ENCODE measurements at places on chromosomes 2 and 18.

DNA sequence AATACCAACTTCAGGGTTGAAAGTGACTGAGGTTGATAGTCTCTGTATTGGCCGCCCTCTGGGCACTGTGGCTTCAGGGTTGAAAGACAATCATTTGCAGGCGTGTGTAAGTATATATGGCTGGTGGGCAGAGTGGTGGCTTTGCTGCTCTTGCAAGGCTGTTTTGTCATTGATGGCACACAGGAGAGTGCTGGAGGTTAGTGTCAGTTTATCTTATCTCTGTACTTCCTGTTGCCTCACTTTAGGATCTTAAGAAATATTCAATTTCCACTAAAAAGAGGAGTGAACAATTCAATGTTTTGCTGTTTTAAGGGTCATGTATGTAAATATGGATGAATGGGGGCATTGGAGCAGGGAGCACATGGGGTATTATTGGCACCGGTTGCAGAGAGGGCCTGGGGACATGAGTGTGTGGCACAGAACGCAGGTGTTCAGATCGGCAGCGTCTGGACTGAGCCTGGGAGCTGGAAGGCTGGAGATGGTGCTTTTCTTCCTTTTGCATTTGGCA, 51.5 kb downstream of the NCK2 start:
- DNase-seq: no peak

DNA sequence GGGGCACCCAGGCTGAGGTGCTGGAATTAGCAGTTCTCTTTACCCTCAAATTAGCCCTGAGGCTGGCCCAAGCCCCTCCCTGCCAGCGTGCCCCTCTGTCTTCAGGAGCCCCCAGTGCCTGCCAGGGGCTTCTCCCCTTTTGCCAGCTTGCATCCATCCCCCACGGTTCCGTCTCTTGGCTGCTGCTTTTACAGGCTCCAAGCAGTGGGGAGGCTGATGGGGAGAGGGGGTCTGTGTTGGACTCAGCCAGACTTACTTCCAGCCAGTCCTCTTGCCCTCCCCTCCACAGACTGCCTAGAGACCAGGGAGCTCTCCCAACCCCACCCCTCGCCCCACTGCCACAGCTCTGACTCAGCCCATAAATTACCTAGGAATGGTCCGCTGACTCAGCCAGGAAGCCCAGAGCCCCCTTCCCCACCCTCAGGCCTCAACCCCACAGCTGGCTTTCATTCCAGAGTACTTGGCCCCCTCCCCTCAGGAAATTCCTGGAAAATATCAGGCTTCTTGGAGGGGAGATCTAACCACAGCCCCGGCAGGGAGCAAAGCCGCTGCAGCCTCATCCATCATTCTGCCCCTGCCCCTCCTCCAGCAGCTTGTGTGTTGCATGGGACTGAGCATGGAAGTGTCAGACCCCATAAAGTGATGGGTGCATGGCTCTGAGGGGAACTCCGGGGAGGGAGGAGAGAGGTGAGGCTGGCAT, 184.6 kb downstream of the ZFP36L2 start:
- no peak for DNase-seq

GRCh38 chr2:727071-727470, 49.9 kb upstream of the TMEM18 start:
- DNase-seq: no peak

- no peak for DNase-seq
Observed at GRCh38 chr18:2400701-2401196, 170.6 kb downstream of the METTL4 start.

GRCh38 chr2:214651451-214651850, 158.0 kb downstream of the BARD1 start:
- no peak for DNase-seq

DNA sequence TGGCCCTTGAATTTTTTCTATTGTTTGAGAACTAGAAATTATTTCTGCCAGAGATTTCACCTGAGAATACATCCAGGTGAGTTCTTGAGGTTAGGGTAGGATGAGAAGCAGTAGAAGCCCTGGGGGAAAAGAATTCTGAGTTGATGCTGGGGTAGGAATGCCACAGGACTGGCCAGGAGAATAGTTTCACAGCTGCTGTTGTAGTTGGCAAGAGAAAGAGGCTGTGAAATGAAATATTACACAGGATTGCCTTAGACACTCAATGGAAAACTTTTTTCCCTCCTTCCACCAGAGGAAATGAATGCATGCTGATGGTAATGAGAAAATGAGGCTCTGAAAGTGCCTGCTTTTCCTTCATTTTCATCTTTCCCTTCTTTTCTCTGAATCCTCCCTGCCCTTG, 54.6 kb downstream of the PRKCE start:
- no peak for DNase-seq

DNA sequence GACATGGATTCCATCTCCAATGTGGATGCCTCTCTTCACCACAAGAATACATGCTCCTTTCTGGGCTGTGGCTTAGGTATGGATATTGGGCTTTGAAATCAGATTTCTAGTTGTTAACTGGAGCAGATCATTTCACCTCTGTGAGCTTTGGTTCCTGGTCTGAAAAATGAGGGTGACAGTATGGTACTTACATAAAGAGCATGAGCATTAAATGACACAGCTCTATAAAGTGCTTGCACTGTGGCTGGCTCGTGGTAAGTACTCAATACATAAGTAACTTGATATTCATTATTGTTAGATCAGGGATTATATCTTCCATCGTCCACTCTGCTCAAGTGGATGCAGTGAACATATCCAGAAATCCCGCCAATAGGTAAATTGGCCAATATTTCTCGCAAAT, 33.4 kb downstream of the ARHGAP25 start:
- DNase-seq: no peak

GRCh38 chr2:12637754-12638153, 79.0 kb upstream of the TRIB2 start:
- no peak for DNase-seq

DNA sequence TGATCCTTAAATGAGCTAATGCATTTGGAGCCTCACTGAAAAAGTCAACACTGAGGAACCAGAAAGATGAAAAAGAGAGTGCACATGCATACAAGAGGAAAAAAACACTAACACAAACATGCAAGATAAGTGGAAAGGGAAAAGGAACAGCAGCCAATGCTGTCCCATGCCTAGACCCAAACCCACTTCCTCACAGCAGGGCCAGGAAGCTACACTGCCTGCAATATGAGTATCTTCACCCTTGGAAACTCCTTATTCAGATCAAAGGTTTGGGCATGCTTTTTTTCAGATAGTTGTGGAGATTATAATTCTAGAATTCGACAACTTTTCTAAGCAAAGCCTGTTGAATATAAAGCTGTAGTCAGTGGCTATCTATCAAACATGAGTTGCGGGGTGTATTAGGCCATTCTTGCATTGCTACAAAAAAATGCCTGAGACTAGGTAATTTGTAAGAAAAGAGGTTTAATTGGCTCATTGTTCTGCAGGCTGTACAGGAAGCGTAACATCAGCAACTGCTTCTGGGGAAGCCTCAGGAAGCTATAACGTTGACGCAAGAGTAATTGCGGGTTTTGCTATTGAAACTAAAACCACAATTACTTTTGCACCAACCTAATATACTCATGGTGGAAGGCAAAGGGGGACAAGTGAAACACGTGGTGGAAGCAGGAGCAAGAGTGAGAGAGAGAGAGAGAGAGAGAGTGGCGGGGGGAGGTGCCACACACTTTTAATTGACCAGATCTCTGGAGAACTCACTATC, 138.2 kb downstream of the MBD2 start:
- no peak for DNase-seq

GRCh38 chr2:127776122-127776780, 34.7 kb downstream of the WDR33 start:
- no peak for DNase-seq

- no peak for DNase-seq
Observed at GRCh38 chr2:69299772-69300516, 87.1 kb downstream of the GFPT1 start.

GRCh38 chr2:122749405-122749804, 994.0 kb downstream of the TSN start:
- DNase-seq: peak; percentile 73

GRCh38 chr2:236679884-236680860, 110.5 kb downstream of the ACKR3 start:
- DNase-seq: no peak

GRCh38 chr2:220036431-220036830, 409.0 kb downstream of the SLC4A3 start:
- no peak for DNase-seq

DNA sequence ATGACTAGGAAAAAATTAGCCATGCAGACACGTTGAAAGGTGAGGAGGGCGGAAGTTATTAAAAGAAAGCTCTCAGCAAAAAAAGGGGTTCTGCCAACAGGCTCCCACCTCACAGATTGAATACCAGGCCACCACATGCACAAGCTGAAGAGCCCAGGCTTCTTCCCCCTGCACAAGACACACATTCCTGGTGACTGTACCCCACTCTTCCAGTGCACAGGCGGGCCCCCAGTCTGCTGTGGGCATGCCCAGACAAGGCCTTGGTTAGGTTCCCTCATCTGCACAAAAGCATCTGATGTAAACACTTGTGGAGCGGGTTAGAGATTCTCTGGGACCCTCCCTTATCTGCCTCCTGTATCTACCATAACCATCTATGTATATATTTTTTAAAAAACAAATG, 81.7 kb downstream of the AGPS start:
- no peak for DNase-seq

DNA sequence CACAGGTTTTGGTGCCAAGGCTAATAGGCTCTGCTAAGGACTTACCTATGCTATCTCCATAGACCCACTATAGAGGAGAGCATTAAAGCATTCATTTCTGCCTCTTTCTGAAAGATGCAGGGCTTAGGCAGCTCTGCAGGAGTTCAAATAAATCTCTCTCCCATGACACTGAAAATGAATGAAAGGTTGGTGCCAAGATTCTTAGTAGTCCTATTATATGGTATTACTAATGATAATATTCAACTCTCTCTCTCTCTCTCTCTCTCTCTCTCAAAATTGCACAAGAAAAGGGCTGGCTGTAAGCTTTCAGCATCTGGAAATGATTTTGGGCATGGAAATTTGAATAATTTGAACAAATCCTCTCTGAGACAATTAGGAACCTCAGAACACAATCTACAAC, 433.7 kb downstream of the MBD2 start:
- no peak for DNase-seq

DNA sequence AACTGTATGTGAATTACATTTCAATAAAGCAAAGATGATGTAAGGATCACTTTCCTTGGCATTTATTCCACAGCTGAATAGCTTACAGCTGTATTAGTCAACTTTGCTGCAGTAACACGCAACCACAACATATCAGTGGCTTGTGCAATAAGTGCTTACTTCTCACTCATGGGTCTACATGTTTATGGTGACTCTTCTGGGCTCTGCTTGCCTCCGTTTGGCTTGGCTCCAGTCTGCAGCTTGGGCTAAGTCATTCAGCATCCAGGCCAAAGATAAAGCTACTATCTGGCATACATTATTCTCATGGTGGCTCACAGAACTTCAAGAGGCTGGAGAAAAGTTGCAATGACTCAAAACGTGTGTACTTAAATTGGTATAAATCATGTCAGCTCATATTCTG, 355.0 kb downstream of the RNF144A start:
- DNase-seq: no peak

DNA sequence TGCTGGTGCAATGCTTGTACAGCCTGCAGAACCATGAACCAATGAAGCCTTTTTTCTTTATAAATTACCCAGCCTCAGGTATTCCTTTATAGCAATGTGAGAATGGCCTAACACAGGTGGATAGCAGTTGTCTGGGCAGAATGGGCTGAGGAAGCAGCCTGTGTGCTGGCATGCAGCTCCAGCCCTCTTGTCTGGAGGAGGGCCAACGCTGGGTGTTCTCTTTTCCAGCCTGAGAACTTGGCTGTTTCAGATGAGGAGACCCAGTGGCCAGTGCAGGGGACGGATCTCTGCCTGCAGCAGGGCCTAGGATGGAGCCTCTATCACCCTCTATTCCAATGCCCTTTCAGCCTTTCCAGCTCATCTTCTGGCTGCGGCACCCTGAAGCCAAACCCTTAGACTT, 58.8 kb downstream of the CTIF start:
- DNase-seq: no peak

DNA sequence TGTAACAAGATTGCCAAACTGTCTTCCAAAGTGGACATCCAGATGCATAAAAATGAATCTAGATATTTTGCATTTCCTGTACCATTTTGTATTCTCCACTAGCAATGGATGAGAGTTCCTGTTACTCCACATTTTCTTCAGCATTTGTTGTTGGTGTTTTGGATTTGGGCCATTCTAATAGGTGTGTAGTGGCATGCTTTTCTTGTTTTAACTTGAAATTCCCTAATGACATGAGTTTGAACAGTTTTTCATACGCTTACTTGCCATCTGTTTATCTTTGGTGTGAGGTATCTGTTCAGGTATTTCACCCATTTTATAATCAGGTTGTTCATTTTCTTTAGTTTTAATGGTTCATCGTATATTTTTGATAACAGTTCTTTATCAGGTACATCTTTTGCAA, 73.9 kb downstream of the UBE2E3 start:
- DNase-seq: no peak

- peak; percentile 55 for DNase-seq
Observed at GRCh38 chr18:60549338-60549960, 176.9 kb upstream of the MC4R start.

DNA sequence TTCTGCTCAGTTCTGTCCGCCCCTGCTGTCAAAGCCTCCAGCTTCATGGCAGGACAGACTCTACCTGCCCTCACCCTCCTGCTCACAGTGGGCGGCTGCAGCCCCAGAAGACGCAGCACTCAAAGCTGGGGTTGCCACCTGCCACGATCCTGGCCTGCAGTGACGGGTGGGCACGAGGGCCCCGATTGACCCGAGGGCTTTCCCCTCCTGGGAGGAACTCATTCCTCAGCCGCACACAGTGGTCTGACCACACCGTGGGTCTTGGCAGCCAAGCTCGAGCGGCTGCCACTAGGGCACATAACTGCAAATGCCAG, 47.1 kb downstream of the HS6ST1 start:
- DNase-seq: no peak

GRCh38 chr2:60303680-60304079, 249.8 kb downstream of the BCL11A start:
- DNase-seq: no peak

DNA sequence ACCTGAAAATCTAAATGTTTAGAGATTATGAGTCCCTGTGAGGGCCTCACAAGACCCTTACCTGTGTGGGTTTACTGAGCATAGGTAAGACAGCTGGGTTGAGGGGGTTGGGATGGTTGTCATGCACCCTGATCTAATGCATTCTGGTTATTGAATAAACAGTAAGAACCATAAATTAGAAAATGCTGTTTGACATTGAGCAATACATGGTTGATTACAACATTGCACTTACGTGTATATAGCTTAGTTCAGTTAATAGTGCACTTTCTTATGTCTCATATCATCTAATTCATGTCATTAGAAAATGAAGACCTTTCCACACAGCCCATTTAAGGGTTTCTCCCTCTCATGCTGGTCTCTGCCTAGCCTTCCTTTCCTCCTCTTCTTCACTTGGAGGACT, 253.5 kb upstream of the ATP5MC3 start:
- DNase-seq: no peak

- no peak for DNase-seq
Observed at GRCh38 chr2:219142329-219142728, 18.3 kb downstream of the NHEJ1 start.

Data from NCI-H460 (cell line).